Stimulated activated CD4-positive, alpha-beta T cell treated with anti-CD3 and anti-CD28 coated beads, Interleukin-1b, Interleukin-23, amount 100 ng/mL, for 1 hour (primary cell): ENCODE measurements at places on chromosomes 12 and 14.

GRCh38 chr12:49028666-49029275 is 10.2 kb upstream of the PRKAG1 start:
- no peak for DNase-seq

GRCh38 chr14:61861320-61861865 is 99.2 kb downstream of the SNAPC1 start:
- no peak for DNase-seq

DNA sequence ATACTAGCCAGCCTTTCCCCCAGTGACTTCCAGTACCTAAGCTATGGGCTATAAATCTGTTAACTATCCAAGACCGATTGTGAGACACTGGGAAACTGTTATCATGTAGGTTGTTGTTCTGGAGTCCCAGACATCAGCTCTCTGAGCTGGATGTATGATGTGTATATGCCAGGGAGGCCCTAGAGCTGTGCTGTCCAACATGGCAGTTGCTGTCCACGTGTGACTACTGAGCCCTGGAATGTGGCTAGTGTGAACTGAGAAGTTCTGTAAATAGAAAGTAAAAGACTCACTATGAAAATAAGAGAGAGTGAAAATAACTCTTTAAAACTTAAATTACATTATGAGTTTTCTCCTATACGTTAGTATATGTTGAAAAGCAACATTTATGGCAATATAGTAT is 755.8 kb upstream of the FBXO33 start:
- DNase-seq: no peak

DNA sequence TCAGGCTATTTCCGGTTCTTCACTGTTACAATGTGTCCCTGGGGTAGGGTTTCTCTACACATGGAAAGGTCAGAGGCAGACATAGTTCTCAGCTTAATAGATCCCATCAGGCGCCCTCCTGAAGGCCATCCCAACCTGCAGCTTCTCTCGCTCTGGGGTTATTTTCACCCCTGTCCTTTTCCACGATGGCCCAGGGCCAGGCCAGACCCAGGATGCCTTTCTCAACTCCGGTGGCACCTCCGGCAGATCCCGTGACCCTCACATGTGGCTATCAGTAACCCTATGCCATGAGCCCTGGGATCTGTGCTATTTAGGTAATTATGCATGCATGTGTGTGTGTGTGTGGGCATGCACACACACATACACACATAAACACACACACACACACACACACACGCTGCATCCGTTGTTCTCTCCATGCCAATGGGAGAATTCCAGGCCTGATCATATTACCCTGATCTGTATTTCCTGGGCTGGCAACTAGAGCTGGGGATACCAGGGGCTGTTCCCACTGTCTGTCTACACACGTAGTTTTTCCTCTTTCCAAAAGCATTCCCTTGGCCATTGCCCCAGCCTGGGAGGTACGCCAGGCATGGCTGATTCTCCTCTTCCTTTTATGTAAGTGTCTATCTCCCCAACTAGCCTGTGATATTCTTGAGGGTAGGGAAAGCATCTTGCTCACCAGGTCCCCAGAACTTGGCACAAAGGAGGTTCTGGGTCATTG is 51.2 kb upstream of the NOS1 start:
- DNase-seq: no peak

- DNase-seq: no peak
Measured at GRCh38 chr14:99481745-99482099, 513 bp downstream of the CCNK start.

GRCh38 chr14:77547512-77548180 is 49.0 kb upstream of the ISM2 start:
- no peak for DNase-seq

DNA sequence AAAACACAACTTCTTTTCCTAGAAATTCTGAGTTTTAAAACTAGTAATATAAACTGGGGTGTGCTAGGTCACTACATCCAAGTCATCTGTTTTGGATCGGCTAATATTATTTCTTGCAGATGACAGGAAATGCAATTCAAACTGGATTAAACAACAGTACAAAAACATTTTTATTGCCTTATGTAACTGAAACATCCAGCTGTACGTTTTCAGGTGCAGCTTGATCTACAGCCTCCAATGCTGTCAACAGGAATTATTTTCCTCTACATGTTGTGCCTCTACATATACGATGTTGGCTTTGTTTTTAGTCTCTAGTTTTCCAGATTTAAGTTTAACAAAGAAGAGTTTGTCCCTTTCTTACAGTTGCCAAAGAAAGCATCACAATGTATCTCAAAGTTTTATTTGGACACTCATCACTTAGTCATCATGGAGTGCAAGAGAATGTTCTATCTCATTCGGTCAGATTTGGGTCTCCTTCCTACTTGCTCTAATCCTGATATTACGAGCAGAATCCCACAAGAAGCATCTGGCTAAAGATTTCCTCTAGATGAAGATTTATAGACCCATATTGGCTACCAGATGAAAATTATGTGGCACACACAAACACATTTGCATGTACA is 326.7 kb downstream of the SLC6A15 start:
- no peak for DNase-seq

DNA sequence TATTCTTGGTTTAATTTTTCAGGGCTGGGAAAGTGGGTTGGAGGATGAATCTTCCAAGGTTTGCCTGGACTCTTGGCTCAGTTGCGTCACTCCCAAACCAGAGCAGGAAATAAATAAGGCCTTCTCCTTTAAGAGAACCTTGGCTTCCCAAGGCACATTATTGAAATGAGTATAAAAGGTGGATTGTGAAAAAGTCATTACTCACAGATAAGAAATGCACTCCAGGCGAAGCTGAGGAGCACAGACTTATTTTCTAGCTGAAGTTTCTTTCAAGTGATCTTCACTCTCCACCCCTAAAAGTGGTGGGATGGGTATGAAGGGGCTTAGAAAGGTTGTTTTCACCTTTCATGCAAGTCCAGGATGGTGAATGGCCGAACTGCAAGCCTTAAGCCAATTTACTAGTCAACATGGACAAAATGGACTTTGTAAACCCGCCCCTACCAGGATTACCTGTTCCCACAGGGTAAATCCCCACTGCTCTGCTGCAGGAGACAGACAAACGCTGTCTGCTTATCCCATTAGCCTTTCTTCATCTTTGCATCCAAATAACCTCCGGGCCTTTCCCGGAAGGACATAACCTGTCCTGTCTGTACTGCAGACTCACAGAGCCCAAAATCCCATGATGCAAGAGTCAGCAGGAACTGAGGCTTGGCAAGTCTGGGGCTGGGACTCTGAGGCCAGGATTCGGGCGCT is 207.6 kb downstream of the BCL11B start:
- DNase-seq: no peak

GRCh38 chr14:61925043-61925442 is 162.8 kb downstream of the SNAPC1 start:
- DNase-seq: no peak

- no peak for DNase-seq
Measured at GRCh38 chr14:63897721-63898163, 44.9 kb downstream of the SYNE2 start.

GRCh38 chr12:31470459-31470858 is 120.5 kb downstream of the DENND5B start:
- no peak for DNase-seq

DNA sequence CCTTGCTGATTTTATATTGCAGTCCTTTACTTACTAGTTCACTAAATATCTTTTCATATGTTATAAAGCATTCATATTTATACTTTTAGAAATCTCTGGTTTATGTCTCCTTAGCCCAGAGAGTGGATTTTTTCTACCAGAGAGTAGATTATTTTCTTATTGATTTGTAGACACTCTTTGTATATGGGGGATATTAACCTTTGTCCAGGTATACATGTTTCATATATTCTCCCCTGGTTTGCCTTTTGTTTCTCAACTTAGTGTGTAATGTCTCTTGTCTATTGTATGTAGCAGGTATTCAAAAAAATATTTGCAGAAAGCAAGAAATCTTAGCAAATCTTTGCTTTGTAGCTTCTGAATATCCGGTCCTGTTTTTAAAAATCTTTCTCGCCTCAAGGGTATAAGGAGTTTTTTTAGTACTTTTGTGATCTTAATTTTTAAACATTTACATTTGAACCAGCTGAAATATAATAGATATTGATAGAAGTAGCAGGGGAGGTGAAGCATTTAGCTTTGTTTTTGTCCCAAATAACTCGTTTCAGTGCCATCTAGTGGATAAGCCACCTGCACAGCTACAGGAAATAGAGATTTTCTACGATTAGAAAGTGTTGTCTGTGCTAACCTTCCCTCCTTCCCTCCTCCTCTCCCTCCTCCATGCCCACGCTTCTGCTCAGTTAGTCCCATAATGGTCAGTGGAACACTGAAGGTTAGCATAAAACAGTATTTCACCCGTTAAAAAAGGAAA is 97.0 kb downstream of the PHETA1 start:
- DNase-seq: no peak

GRCh38 chr12:120167529-120168095 is 26.9 kb downstream of the GCN1 start:
- DNase-seq: no peak

GRCh38 chr12:124508381-124509079 is 58.9 kb downstream of the NCOR2 start:
- no peak for DNase-seq

DNA sequence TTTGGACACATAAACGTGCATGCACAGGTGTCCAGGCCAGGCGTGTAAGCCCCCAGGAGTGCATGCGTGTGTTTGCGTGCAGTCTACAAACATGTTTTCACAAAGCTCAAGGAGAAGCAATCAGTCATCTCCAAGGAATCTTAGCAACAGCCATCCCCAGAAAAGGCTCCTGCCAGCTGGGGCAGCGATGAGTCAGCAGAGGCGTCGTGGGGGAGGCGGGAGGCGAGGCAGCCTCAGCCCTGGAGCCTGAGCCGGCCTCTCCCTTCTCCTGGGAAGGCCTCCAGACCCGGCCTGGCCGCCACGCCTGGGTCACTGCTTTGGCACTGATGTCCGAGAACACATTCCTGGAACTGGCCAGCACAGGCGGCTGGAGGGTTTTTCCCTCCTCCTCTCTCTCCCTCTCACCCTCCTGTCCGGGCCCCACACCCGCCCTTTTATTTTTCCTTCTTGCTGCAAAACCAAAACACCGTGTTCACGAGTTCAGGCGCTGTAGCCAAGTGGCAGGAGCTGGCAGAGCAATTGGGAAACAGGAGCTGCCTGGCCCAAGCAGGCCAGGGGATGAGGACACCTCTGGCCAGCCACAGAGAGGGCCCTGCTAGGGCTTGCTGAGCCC is 92.7 kb downstream of the LRRC74A start:
- DNase-seq: no peak

DNA sequence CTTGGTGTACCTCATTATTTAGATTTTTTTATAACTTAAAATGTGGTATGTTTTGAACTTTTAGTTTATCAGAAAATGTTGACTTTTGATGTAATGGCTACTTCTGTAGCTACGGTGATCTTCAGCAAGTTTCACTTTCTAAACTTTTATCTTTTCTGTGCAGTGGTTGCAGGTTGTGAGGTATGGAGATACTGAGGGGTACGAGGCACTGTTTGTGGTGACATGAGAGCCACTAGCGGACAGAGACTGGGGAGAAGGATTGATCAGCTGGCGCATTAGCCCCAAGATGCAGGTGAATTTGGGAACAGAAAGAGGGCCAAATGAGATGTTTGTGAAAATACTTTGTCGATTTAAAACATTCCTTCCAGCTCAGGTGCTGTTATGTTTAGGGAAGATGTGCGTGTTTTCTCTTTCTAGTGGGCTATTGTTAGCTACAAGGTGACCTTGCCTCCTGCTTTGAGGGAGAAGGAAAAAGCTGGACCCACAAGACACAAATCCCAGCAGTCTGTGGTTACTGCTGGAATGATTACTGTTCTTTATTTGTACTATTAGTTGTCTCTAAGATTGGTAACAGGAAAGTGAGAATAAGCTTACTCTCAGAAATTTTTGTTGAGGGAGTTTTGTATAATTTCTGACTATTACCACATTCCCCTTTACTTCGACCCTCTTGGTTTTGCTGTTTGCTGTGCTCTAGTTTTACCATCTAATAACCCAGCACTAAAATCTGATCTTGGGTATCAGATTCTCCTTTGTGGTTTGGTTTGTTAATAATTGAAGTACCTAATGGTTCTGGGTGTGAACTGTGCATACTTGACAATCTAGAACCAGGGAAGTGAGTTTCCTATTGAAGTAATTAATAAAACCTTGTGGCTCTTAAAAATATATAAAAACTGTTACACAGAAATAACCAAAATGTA is 61.7 kb downstream of the FBXO34 start:
- no peak for DNase-seq

- DNase-seq: no peak
Measured at GRCh38 chr12:6646276-6647082, 753 bp downstream of the ACRBP start.

- DNase-seq: no peak
Measured at GRCh38 chr14:24100197-24100981, 6.3 kb downstream of the PCK2 start.

DNA sequence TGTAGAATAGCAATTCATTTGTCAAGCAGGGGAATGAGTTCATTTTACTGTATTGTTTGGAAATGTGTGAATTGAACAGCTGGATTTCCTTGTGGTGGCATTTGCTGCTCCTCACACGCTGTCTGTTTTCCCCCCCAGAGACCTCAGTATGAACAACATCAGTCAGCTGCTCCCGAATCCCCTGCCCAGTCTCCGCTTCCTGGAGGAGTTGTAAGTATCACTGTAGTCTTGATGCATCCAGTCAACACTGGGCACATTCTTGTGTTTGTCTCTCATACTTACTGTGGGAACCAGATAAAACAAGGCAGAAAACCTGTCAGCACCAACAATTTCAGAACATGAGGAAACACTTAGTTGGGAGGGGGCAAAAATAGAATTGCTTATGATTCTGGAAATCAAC is 64.9 kb downstream of the LGR5 start:
- no peak for DNase-seq

GRCh38 chr12:40727774-40728483 is 35.7 kb downstream of the CNTN1 start:
- DNase-seq: no peak

DNA sequence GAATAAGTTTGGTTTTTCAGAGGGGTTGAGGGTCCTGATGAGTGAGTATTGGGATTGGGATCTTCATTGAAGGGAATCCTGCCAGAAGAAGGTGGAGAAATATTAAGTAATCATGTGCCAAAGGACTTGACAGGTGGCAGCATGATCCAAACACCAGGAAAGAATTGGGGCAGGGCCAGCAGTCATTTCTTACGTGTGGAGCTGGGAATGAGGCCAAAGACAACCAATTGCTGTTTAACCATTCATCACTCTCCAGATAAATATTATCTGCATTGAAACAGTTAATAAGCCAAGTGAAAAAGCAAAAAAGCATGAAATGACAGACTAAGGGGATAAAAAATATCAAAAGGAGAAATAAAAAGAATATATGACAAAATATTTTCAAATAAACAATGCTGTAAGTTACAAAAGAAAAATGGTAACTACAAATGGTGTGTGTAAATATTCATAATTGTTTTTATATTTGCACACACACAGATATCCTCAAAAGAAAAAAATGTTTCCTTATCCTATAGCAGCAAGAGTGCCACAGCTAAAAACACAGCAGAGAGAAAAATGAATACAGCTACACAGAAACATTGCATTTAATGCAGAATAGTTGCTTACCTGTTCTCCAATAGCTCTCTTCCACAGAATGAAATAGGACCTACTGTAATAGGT is 26.2 kb downstream of the C2CD5 start:
- DNase-seq: no peak

GRCh38 chr14:99073431-99073830 is 198.6 kb downstream of the BCL11B start:
- no peak for DNase-seq
